ENCODE measurements at places on chromosomes 1 and 21.

GRCh38 chr1:223653015-223653414, 12.5 kb downstream of the CAPN8 start:
- no peak for DNase-seq

GRCh38 chr1:236159704-236160539, 17.6 kb downstream of the GPR137B start:
- peak; percentile 32 for DNase-seq

GRCh38 chr1:107432108-107432507, 291.3 kb downstream of the NTNG1 start:
- DNase-seq = no peak

DNA sequence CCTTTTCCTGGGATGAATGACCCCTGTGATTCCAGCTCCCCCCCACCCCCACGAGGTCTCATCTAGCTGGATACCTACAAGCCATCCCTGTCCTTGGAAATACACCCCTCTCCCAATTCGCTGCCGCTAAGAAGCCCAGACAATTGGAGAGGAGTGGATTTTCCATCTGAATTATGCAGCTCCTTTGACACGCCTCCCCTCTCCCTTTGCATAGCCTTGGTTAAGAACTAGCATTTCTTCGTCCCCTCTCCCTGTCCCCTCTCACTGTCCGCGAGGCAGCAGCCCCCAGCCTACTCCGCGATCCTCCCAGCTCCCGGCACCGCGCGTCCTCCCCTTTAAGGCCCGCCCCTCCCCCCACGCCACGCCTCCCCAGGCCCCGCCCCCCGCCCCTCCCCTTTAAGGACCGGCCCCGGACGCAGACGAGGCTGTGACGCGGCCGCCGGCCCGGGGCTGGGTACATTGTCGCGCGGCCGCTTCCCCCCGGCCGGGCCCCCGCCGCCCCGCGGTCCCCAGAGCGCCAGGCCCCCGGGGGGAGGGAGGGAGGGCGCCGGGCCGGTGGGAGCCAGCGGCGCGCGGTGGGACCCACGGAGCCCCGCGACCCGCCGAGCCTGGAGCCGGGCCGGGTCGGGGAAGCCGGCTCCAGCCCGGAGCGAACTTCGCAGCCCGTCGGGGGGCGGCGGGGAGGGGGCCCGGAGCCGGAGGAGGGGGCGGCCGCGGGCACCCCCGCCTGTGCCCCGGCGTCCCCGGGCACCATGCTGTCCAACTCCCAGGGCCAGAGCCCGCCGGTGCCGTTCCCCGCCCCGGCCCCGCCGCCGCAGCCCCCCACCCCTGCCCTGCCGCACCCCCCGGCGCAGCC, at the start of gene MAPKAPK2:
Gene MAPKAPK2 (plus strand): TSS at position 428 of the 856 bp plus-strand sequence. CDS start 325 bp downstream, at position 753.
- peak; percentile 65 for DNase-seq

DNA sequence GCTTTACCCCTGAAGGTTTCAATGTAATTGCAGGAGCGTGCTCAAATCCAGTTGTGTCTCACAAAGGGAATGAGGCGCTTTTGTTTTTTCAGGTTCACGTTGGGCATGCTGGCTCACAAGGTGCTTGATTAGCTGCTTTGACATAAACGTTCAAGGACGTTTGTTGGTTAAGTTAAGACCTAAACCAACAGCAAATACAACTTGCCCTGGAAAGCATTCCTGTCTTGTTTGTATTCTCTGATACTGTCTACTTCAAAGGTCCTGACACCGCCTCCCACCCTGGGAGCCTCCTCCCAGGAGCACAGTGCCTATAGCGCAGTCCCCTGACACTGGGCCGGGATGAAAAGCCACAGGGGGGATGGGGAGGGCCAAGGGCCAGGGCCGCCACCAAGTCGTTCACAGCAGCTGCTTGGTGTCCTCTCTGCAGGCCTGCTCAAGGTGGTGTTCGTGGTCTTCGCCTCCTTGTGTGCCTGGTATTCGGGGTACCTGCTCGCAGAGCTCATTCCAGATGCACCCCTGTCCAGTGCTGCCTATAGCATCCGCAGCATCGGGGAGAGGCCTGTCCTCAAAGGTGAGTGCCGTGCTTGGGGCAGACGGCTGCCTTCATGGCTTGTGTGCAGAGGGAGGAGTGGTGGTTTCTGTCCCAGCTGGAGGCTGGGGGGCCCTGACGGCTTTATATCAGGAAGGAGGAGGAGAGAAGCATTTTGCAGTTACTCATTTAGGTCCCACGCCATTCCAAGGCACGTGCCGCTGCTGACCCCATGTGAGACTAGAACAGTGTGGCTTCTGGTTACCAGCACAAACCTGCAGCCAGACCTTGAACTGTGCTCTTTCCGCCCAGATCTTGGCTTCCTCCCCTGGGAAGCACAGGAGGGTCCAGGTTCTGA, 6.1 kb downstream of the FAM3B start:
- no peak for DNase-seq

DNA sequence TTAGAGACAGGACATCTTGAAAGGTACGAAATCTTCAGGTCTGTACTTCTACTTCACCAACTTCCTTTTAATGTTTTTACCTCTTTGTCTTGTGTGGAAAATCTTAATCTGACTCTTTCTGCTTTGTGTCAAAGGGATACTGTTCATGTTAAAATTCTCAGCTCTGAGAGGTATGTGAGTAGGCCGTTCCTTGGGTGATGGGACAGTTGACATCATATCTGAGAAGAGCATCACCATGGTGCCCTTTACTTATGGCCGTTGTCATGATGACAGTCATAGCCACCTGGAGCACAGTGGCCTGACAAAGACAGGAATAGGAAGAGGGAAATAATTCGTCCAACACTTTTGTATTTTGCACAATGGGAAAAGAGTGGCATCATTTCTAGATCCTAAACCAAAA, 145.6 kb downstream of the FGGY start:
- no peak for DNase-seq

DNA sequence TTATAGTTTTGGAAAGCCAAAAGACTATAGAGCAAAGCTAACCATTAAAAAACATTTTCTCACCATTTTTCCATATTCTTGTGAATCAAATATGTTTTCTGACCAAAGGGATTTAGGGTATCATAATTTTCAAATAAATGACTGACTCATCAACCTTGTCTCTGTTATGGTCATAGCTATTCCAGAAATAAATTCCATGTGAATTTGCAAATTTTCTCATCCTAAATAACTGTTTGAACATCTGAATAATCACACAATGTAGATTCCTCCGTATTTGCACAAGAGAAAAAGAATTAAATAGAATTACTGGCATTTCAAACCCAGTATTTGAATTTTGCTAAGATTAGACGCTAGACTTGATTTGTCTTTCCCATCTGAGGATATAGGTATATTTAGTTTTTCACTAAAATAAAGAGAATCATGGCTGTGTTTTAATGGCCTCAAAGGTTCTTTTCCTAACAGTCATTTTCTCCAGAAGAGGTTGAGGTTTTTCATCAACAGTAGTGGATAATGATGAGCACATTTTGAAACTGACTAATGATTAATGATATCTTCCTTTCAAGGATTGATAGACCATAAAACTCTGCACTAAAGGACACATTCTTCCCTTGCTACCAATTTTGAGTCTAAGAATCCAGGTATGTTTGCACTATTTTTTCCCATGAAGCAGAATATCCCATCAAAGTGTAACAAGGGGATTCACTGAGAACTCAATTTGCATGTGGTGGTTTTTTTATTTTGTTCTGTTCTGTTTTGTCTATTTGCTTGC, 9.5 kb upstream of the DUSP23 start:
- no peak for DNase-seq

DNA sequence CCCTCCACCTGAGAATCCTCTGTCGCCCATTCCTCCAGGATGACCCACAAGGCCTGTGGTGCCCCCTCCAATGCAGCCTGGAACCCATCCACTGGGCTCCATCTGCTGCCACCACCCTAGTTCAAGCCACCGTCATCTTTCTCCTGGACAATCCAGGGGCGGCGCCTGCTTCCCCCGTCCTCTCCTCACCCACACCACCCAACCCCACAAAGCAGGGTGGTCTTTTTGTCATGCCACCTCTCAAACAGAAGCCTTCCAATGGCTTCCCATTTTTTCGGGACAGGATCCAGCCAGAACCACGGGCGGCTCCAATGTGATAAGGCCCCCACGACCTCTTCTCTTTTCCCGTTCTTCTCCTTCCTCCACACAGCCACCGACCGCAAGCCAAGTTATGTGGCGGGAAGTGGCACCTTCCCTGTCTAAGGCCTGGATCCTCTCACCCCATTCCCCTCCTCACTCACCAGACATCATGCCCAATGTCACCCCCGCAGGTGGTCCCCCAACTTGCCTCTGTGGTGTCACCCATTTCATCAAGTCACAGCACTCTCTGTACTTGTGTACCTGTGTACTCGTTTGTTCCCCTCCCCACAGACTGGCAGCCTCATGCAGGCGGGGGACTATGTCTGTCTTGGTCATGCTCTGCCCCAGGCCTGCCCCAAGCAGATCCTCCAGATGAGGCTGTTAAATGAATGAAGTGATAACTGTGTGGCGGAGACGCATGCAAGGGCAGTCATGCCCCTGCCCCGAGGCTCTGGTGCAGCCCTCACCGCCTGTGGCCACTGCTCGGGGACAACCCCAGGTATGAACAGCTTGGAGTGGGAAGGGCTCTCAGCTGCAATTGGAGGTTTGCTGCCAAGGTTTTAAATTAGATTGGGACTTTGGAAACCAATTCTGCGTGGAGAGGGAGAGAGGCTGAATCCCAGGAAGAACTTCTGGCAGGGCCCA, 11.0 kb downstream of the UBXN11 start:
- no peak for DNase-seq

- no peak for DNase-seq
These were observed 35.7 kb downstream of the TOR1AIP1 start for GRCh38 chr1:179917601-179918429.

DNA sequence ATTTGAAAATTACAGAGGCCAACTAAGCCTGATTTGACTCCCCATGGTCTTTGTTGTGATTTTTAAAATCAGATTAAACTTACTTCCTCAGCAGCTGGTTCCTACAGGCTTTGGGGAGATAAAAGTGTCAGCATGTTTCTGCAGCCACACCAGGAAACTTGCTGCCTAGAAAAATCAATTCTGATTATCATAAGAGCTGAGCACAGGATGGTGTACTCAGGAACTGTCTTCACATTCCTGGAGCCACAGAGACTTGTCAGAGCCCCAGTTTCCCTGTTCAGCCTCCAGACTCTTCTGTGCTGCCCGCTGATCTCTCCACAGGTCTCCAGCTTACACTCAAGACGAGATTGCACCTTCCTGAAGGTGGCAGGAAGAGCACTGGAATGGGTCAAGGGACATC, 23.9 kb downstream of the RAB3B start:
- DNase-seq = no peak

GRCh38 chr1:237219751-237220642, 178.0 kb downstream of the RYR2 start:
- DNase-seq = no peak

GRCh38 chr1:15287035-15287979, 40.3 kb downstream of the FHAD1 start:
- no peak for DNase-seq

DNA sequence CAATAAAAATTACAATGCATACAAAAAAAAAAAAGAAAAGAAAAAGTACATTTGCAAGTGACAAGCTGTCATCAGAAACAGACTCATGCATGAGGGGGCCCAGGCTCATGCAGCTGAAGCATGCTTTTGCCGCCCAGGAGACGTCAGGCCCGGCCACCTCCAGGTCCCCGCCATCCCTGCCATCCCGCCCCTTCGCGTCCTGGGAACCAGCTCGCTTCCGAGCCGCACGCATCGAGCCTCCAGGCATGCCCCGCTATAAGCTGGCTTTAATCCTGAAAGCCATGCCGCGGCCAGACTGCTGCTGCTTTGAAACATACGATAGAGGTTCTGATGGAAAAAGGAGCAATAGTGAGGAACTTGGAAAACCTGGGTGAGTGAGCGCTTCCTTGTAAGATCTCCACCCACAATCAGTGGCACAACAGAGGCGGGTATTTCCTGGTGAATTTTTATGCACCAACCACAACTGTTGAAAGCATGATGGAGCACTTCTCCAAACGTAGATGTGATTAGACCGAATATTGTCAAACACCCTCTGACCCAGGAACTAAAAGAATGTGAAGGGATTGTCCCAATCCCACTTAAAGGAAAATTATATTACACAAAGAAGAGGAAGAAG, 113.7 kb downstream of the FAF1 start:
- no peak for DNase-seq

- peak; percentile 55 for DNase-seq
These were observed at the start of gene ITGB2 for GRCh38 chr21:44920694-44921604. TSS of gene ITGB2 (minus strand) at chr21:44920899. CDS start at chr21:44910782, 10,117 bp downstream.

DNA sequence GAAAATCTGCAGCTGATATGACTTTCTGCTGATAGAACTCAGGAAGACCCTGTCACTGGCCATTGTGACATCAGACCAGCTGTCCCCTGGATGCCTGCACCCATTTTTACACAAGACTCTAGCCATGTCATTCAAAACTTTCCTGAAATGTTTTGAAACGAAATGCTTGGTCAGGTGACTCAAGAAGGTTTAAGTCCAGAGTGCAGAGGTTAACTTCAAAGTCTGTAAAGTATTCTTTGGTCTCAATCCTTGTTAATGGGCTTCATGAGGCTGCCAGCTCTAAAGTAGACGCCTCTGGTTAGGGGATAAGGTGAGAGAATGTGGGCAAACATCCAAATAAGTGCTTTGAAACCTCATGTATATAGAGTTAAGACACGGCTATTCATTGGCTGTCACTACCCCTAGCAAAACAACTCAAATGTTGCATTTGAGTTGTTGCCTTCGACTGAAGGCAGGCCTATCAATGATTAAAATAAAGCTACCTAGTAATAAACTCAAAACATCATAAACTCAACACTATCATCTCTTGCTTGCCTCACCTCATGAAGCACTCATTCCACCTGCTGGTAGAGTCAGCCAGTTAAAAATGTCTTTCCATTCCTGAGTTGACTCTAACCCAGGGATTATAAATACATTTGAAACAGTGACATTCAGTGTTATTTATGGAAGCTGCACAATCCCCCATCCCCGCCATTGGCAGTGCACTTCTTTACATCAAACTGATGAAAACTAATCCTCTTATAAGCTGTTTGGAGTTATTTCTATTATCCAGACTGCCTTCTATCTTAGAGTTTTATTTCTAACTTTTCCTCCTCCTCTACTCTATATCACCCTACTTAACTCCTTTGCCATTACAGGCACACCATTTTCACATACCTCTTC, 26.0 kb downstream of the RABIF start:
- DNase-seq = no peak

DNA sequence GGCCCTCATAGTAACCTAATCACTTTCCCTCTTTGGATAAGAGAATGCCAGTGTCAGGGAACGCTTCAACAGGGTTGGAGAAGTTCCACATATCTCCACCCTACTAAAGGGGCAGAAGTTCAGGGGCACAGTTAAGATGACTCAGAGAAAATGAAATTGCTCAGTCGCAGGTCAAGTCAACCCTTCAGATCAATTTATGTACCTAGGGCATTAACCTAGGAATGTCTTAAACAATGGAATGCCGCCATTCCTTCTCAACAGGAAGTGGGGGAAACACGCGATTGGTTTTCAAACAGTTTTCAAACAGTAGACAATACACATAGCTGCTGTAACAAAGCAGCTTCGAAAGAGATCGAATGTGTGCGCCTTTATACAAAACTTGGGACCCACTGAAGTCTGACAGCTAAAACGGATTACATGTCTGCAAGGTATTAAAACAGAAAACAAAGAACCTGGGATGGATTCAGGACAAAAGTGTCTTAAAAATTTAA, 897 bp downstream of the SLC25A24 start:
- DNase-seq = no peak

GRCh38 chr1:239126884-239127283, 259.5 kb upstream of the CHRM3 start:
- no peak for DNase-seq

- DNase-seq = no peak
These were observed 237.6 kb downstream of the SMYD3 start for GRCh38 chr1:246269466-246269865.
